ENCODE measurements at places on chromosomes 4 and X.

- no peak for DNase-seq
Observed at GRCh38 chrX:57964975-57965374, 54.7 kb upstream of the ZXDA start.

DNA sequence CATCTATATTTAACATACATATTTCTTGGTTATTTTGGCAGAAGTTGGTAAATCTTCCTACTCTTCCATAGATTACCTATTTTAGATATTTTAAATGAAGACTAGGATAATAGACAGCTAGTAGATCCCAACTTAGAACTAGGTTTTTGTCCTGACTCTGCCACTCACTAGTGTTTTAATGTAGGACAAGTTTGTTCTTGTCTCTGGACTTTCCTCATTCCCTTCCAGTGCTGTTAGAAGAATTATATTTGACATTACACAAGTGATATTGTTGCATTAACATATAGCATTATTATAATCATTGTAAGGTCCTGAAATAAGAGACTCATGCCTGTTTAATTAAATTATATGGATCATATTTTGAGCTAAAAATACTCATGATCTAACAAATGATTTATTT, 24.1 kb upstream of the ALB start:
- no peak for DNase-seq

DNA sequence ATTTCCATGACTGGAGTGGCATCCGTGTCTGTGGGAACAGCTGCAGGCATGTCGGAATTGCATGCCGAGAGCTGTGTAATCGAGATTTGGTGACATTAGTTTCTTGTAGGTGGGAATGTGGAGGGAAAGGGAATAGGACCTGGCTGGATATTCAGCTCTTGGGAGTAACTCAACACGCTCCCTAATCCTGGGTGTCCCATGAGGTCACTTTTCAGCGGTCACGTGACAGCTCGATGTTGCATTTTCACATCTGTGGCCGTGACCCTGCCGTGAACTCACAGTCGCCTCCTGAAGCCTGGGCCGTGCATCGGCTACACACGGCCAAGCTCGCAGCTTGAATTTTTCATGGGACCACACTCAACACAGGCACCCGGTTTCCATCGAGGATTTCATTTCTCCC, 25.8 kb upstream of the PSAPL1 start:
- no peak for DNase-seq

- DNase-seq, result no peak
Observed at GRCh38 chr4:176638992-176639391, 153.7 kb downstream of the VEGFC start.

- DNase-seq, result no peak
Observed at GRCh38 chrX:17818726-17819125, 42.4 kb downstream of the RAI2 start.

- DNase-seq, result no peak
Observed at GRCh38 chrX:56746996-56747395, 18.0 kb downstream of the NBDY start.

GRCh38 chrX:37755025-37755424, 24.8 kb upstream of the CYBB start:
- DNase-seq, result no peak

DNA sequence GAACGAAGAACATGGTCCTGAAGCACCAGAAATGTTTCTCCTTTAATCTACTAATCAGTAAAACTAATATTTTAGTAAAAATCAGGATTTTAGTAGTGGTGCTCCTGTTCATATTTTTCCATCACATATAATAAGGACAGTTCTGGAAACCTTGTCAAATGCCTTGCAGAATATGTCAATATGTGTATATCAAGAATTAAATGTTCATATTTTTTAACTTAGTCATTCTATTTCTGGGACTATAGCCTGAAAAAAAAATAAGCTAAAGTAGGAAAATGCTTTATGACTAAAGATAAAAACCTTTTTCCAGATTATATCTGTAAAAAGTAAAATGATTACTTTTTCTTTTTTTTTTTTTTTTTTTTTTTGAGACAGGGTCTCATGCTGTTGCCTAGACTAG, 65.1 kb downstream of the MAB21L2 start:
- no peak for DNase-seq

GRCh38 chr4:8241895-8242696, 27.5 kb upstream of the HTRA3 start:
- DNase-seq, result peak; percentile 82

DNA sequence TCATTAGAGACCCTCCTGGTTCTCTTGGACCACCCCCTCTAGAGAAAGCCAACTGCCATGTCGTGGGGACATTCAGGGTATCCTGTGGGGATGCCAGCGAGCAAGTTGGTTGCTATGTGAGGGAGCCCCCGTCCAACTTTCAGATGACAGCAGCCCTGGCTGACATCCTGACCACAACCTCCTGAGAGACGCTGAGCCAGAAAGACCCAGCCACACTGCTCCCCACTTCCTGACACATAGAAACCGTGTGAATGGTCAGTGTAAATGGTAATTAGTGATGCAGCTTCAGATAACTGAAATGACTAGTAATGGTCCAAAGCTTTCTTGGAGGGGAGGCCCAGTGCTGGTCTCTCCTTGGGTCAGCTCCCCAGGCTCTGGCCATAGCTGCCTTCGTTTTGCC, 10.8 kb downstream of the CLCN4 start:
- no peak for DNase-seq

GRCh38 chr4:177283167-177283566, 26.5 kb upstream of the NEIL3 start:
- no peak for DNase-seq

- no peak for DNase-seq
Observed at GRCh38 chrX:118764122-118764521, 36.7 kb downstream of the IL13RA1 start.

DNA sequence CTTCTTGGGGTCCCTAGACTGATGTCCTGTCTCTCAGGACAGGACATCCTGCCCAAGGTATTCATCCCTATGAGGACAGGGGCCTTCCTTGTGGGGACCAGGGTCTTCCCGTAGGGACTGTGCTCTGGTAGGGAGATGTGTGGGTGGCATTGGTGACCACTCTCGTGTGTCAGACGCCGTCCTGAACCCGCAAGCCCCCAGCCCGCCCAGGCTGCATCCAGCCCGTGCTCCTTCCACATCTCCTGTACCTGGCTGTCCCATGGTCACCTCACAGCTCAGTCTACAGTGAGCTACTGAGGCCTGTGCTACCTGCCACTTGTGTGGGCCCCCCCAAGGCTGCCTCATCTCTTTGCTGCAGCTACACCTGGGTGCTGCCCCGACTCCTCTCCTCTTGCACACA, 24.0 kb downstream of the WFS1 start:
- DNase-seq, result no peak

DNA sequence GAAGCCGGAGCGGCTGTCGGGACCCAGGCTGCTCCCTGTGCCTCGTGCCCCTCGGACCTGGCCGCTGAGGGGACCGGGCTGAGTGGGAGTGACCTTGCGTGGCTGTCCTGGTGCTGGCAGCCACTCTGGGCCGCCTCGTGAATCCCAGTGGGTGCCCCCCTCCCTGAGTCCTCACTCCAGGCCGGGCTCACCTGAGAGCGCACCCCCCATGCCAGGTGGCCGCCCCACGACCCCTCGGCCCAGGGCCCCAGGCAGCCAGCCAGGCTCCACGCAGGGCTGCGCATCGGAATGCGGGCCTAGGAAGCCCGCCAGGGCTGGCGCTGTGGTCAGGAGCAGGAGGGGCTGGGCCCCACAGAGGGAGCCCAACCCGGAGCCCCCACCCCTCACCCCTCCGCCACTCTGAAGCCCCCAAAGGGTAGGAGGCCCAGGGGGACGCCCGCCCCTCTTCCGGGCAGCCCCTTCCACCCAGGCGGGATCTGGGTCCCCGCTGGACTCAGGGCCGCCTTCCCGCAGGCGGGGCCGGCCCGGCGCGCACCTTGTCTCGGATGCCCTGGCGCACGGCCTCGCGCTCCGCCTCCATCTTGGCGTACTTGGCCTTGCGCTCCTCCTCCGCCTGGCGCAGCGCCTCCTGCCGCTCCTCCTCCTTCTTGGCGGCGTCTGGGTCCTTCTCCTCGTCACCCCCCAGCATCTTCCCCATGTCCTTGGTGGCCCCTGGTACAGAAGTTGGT, 33.9 kb downstream of the CPLX1 start:
- peak; percentile 14 for DNase-seq

GRCh38 chrX:44462850-44463249, 79.8 kb downstream of the FUNDC1 start:
- no peak for DNase-seq

DNA sequence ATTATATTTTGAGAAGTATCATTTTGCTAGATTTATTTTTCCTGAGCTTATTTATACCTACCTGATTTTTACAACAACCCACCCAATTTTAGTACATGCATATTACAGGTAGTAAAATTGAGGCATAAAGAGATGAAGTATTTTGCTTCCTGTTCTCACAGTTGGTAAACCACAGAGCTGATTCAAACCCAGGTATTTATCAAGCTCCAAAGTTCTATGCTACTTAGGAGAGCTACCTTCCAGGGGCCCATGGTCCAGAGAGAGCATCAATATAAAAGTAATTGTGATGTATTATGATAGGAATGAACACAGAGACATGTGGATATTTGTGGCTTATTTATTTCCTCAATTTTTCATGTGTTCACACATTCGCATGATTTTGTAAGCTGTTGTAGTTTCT, 20.2 kb upstream of the GBA3 start:
- no peak for DNase-seq

DNA sequence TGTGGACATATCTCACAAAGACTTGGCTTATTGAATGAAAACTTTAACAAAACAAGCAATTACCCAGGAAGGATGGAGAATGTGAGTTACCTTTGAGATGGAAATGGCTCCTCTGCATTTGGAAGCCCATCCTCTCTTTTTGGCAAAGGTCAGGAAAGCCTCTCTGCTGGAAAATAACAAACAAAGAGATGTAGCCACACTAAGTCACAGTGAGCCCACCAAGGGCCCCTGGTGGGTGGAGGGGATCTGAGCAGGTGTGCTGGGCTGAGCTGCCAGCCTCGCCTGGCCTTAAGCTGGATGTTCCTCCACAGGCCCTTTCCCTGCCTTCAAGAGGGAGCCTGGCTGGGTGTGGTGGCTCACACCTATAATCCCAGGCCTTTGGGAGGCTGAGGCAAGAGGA, 269.2 kb downstream of the HNRNPD start:
- DNase-seq, result no peak

DNA sequence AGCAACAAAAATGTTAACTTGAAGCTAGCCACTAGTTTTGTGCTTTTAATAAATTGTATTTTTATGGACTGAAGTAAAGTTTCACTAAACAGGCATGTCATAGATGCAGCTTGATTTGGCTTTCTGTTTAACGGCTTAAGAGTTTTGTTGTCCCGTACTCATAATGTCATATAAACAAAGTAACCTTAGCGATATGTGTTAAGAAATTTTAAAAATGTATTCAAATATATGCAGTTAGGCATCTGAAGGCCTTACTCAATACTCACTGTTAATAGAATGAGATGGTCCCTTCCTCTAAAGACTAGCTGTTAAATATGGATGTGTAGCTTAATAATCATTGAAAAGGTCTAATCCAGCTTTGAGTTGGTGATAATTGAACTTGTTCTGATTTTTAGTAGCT, 1.0 kb upstream of the SCLT1 start:
- no peak for DNase-seq

DNA sequence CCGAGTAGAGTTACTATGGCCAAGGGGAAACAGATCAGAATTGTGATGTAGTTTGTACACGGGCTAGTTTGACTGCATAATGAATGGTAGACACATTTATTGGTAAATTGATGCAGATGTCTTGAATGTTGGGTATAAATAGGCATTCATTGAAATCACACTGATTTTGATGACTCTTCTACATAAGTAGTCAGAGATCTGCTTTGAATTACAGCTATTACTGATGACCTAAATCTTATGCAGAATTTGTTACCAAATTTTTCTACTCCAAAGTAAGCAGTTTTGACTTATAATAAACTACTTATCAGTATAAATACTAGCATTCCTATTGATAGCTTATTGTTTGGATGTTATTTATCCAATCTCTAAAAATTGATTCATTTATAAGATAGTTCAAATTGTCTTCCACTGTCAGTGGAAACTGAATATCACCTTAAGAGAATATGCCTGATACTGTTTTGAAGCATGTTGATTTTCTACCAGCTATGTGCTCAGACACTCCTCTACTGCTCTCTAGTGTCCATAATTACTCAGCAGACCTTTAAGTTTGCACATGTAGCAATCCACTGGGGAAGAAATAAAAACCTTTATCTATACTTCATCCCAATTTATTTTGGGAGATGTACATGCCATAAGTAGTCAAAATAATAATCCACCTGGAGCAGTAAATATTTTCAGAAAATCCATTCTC, 120.3 kb downstream of the RASL11B start:
- DNase-seq, result no peak

GRCh38 chr4:164509951-164510350, 244.0 kb upstream of the SMIM31 start:
- DNase-seq, result no peak
